Substantia nigra (tissue), 51 donors: ENCODE measurements at places on chromosomes 12 and 14.

DNA sequence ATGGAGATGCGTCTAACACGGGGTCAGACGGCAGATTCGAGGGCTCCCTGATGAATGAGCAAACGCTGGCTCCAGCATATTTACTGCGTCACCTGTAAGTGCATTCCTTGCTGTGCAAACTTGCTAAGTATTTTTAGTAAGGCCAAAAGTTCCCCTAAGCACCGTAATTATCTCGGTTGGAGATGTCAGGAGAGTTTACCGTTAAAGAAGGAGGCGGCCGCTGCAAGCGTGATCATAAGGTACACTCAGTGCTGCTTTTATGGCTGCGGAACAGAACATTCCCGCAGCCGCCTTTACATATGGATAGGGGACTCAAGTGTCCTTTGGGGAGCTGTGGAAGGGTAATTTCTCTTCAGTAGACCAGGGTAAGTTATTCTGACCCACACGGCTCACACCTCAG is 175.6 kb downstream of the GLT1D1 start:
- no peak for DNase-seq

GRCh38 chr14:89406941-89407340 is 10.1 kb downstream of the FOXN3 start:
- DNase-seq = no peak

- no peak for DNase-seq
Measured at GRCh38 chr14:50060871-50061663, 55.3 kb downstream of the VCPKMT start.

- no peak for DNase-seq
Measured at GRCh38 chr12:6765048-6765633, 1.0 kb upstream of the PTMS start.

DNA sequence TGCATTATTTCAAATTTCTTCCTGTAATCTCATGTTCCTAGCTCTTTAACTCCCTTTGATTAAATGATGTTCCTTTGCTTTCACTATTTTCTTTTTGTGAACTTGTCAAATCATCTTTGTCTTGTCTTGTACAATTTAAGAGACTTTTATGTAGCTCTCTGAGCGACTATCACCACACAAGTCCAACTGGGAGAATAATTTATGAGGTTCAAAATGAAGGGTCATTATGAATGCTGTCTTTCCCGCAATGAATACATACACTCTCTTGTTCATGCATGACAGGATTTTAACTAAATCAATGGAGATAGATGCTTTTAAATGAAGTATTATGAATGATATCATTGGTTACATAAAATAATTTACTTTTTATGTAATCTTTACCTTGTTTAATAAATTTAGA is 407.4 kb downstream of the PAWR start:
- no peak for DNase-seq

GRCh38 chr12:131799195-131799594 is 29.0 kb upstream of the MMP17 start:
- DNase-seq = no peak

DNA sequence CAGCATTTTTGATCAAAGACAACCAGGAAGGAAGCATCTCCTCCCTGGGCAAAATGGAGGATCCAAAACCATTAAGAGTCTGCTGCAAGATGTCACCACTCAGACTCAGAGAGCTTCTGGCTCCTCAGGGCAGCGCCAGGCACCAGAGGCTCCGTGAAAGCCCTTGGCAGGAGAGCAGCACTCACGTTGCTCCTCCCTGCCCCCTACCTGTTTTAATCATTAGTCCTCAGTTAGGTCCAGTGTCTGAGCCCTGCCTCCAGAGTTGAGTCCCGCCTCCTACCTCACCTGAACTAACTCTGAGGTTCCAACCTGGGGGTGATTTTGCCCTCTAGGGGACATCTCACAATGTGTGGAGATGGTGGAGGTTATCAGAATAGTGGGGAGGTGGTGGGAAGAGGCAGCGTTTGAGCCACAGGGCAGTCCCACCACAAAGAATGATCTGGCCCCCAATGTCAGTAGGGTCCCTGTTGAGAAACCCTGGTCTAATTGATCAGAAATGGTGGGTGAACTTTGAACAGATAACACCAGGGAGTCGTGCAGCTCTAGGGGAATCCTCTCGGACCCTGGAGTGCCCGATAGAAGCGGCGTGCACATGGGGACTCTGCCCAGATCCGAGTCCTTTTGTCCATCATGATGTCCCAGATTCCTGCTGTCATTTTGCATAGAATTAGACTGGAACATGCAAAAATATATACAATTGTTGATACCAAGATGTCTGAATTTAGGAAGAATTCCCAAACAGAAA is 156.7 kb upstream of the DIO3 start:
- no peak for DNase-seq

DNA sequence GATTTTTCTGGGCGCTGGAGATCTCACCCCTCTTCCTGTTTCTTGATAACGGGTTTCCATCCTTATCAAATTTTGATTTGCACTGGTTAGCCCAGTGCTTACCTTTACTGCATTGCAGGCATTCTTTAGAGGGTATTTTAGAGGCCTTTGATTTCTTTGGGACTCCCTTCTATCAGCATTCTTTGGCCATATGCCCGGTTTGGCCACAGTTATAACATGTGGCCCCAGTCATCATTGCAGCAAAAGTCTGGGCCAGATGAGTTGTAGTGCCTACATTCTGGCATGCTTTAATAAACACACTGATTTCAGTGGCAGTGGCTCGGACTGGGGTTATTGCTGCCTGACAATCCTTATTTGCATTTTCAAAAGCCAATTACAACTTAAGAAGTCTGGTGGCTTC is 82.3 kb downstream of the KCNMB4 start:
- DNase-seq = no peak

- DNase-seq = no peak
Measured at GRCh38 chr12:45334396-45334795, 118.5 kb downstream of the ANO6 start.

- DNase-seq = no peak
Measured at GRCh38 chr14:102930753-102931579, 8.5 kb downstream of the AMN start.

DNA sequence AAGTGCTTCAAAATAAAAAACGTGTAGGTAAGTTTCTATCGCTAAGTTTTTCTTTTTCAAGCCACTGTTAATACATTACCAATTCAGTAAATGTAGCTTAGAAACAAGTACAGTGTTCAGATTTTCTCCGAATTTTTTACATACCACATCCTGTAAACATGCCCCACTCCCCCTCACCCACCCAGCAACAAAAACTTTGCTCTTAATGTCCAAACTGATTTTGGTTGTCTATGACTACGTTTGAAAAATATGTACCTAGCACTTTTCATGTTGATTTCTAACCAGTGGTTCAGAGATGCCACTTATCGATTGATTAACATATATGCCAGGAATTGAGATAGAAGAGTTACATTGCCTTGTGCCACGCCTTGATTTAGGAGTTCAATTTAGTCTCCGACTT is 663 bp upstream of the LIN7A start:
- DNase-seq = no peak

- DNase-seq = no peak
Measured at GRCh38 chr12:62270384-62270783, 10.2 kb downstream of the USP15 start.

DNA sequence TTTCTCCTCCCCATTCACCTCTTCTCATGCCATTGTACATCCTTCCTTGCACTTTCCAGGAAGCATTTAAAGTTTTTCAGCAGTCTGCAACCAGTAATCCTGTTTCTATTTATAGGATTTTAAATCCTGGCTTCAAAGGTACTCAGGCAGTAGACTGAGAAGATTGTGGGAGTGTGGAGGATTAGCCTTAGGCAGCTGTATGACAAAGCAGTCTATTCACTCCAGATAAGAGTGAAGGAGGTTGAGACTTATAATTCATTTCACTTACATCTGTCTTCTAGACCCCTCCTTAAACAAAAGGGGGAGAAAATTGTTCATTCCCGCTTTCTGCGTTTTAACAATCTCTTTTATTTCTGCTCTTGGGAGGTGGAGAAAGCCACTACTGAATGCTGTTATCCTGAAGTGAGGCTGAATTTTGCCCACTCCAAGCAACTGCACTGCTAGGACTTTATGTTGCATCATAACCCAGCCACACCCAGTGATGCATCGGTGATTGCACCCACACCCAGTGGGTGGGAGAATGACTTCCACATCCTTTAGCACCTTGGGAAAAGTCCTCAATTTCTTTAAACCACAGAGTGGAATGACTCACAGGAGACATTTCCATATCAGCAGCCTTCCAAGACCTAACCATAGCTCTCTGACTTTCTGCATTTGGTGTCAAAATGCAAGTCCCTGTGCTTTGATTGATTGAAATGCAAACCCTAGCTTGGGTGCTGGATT is 382.5 kb upstream of the ATP2B1 start:
- DNase-seq = no peak
